ENCODE measurements at places on chromosomes 3 and 15.

GRCh38 chr3:39142067-39142466 lies 11.3 kb downstream of the CSRNP1 start:
- no peak for DNase-seq

GRCh38 chr15:32831485-32831884 lies 113.7 kb downstream of the GREM1 start:
- no peak for DNase-seq

DNA sequence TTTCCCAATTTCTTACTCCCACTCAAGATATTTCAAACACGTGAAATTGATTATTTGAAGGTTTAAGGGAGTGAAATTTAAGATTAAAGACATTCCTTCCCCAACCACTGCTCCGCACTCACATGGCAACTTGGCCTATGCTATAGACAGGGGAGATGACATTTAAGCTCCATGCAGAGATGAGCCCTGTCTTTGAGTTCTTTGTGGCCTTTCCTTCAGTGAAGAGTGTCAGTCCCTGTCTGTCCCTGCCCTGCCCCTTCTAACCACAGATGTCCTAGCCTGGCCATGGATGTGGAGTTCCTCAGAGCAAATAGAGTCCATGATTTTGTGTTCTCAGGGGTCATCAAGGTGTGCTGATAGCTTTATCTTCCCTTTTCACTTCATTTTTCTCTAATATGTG lies 29.4 kb upstream of the THBS1 start:
- DNase-seq, result no peak

DNA sequence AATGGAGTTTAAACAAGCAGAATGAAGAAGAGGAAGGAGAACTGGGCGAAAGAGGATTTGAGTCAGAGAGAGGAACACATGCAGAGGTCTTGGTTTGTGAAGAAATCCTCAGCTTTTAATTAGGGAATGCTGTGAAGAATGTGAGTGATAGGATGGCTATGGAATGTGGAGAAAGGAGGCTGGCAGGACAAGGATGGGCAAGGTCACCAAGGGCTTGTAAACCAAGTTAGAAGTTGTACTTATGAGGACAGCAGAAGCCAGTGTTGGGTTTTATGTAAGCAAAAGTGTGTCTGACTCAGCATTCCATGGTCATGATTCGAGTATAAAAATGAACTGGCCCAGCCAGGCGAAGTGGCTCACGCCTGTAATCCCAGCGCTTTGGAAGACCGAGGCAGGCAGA lies 60.0 kb upstream of the IL12A start:
- DNase-seq, result peak; percentile 86

DNA sequence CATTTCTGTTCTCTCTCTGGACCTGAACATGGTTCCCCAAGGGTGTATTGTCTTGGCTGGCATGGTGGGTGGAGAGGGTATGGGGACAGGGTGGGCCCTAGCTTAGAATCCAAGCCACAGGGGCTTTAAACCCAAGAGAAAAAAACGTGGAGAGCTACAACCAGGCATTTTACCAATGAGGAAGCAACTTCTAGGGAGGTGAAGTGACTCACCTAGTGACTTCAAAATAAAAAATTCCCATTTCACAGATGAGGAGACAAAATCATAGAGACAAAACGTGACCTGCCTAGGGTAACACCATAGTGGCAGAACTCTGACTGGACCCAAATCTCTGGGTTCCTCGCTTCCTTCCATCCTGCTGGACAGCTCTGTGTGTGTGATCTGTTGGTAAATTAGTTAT lies 216.8 kb downstream of the RPLP1 start:
- DNase-seq, result no peak

DNA sequence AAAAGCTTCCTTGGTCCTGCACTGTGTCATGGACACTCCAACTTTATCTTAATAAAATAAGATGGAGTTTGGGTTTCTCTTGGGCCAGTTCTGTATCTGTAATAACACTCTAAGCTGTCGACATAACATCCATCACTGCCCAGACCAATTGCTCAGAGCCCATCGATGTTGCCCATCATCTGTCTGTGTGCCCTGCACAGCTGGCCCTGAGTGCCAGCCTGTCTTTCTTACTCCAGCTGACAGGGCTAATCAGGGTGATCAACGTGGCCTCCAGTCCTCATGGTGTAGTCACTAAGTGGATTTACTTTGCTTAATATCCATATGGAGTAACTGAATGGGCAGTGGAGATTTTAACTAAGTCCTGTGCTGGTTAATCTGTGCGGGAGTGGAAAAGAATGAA lies 419.8 kb upstream of the TPM1 start:
- no peak for DNase-seq

DNA sequence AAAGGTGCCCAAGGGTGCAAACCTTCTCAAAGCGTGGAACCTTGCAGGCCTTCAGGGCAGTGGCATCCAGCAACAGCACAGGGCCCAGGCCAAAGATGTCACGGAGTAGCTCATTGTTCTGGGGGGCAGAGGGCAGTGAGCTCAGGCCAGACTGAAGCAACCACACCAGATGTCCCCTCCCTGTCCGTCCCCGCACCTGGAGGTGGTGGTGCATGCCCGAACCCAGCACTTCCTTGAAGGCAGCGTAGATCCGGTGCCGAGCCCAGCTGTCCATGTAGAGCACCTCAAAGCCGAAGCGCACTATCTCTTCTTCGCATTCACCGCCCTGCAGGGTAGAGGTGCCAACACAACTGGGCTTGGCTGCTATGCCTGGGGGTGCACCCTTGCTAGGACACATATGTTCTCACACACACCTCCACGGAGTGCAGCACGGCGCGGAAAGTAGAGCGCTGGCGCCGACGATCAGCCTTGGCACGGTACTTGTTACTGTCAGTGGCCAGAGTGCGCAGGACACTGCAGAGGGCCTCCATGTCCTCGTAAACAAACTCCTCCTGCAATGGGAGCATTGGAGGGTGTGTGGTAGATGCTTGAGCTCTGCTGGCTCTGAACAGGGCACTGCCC lies 3.7 kb downstream of the IFRD2 start:
- DNase-seq, result no peak

GRCh38 chr3:126826693-126827092 lies 122.7 kb downstream of the CHCHD6 start:
- no peak for DNase-seq

DNA sequence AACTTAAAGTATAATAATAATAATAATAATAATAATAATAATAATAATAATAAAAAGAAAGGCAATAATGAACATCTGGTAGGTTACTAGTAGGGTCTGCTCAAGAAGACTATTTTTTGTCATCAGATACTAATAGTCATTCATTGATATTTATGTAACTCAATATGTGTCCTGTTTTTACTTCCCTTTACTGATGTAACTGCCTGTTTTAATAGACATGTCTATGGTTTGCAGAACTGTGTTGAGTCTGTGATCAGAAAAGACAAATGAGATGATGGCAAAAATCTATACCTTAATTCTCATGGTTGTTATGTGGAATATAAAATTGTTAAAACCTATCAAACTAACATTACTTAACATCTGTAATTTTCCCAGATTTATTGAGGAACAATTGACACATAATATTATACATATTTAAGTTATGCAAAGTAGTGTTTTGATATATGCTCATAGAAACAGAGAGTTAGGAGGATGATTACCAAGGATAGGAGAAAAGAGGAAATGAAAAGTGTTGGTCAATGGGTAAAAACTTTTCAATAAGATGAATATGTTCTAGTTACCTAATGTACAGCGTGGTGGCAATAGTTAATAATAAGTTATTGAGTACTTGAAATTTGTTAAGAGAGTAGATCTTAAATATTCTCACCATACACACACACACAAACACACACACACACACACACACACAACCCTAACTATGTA lies 699.4 kb downstream of the ZPLD1 start:
- no peak for DNase-seq

- DNase-seq, result peak; percentile 48
Observed at GRCh38 chr3:45628746-45629145, 34.2 kb downstream of the LIMD1 start.

GRCh38 chr15:55897560-55898336 lies 95.7 kb downstream of the NEDD4 start:
- DNase-seq, result peak; percentile 73

- peak; percentile 24 for DNase-seq
Observed at GRCh38 chr3:197353867-197354567, 55.6 kb upstream of the DLG1 start.
